WTC11 (cell line): ENCODE measurements at places on chromosomes 6 and 20.

DNA sequence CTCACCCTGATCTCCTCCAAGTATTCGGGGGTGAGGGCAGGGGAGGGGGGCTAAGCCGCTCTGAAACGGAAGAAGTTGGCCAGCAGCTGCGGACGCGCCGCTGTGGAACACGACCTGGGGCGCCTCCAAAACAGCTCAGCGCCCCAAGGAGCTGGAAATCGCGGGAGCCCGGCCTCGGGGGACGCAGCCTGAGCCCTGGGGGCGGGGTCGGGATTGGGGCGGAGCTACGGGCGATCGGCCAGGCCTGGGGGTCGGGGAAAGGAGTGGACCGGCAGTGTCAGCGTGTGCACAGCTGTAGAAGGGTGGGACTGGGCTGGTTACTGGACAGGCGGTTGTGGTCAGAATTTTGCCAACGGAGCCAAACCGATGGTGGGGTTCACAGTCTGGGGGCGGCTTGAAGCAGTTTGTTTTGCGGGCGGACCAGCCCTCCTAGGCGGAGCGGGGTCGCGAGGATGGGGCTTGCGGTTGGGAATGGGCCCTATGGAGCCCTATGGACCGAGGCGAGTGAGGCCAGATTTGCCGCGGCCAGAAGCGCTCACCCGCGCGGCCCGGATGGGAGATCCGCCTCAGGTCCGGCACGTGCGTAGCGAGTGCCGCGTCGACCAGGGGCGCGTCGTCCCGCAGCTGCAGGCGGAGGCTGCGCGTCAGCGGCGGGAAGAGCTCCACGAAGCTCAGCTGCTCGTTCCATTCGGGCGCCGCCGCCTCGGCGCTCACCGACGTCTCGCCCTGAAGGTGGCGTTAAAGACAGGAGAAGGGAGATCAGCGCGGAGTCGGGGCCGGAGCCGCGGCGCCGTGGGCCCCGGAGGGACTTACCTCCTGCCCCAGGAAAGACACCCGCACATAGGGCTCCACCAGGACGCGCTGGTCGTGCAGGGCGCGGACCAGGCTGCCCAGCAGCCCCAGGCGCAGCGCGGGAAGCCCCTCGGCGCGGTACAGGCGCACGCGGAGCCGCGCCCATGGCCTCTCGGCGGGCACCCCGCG, 14.3 kb upstream of the SPAG4 start:
- DNase-seq = peak; percentile 80

DNA sequence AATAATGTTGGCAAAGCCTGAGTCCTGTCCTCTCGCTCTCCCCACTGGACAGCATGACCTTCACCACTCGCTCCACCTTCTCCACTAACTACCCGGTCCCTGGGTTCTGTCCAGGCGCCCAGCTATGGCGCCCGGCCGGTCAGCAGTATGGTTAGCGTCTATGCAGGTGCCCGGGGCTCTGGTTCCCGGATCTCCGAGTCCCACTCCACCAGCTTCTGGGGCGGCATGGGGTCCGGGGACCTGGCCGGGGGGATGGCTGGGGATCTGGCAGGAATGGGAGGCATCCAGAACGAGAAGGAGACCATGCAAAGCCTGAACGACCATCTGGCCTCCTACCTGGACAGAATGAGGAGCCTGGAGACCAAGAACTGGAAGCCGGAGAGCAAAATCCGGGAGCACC, 20.5 kb downstream of the RNF114 start:
- DNase-seq = no peak

DNA sequence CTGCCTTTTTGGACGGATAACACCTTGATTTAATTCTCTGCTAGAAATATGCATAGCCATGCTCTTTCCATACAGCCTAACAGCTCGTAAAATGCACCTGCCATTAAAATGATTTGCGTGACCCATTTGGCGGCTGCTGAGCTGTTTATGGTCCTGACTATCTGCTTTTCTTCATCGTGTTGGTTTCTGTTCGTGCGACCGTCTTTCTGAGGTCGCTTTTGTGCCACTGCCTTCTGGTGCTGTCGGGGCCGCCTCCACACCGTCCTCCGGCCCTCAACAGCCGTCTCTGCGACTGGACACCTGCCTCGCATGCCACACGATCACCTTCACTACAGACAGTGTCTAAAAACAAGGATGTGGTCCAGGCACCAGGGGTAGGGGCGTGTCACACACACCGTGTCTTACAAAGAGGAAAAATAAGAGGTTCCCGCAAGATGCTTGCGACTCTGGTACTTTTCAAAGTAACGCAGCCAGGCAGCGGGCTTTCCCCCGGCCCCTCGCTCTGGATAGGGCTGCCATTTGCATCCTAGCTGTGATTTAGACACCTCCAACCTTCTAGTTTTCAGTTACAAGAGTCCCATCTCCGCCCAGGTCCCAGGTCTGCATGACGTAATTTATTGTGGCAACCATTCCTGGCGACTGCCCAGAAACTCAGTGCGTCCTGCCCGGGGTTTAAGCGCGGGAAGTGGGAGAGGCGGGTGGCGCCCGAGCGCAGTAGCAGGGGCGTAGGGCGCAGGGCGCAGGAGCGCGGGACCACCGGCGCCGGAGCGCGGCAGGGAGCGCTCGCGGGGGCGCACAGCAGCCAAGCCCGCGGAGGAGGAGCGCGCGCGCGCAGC, at the start of gene STMND1:
TSS of gene STMND1 (plus strand) at position 629 of the 836 bp plus-strand sequence. CDS start 208 bp downstream, outside the sequence.
- DNase-seq = peak; percentile 33

DNA sequence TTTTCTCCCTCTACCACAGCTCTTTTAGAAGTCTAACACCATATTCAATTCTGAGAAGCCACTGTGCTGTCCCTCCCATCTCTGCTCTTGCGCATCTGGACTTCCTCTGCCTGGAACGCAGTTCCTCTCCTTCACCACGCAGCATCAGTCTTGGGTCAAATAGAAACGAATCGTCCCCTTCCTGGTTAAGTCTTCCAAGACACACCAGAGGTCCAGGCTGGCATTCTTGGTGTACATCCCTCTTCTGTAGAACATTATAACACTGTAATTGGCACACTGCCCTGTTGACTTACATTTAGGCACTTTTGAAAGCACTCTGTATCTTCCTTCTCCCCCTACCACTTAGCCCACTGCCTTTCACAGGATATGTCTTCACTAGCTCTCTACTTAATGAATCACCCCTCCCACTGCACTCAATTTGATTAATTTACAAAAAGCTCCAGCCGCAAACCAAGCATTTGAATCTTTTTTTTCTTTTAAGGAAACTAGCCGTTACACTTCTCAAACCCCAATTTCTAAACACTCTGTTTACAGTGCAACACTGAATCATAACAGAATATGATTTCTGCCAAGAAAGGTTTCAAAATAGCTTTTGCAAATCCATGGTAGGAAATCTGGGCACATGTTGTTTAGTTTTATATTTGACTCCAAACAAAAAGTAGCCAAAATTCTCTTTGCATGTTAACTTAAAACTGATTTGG, 140.8 kb upstream of the CARMIL1 start:
- no peak for DNase-seq

- DNase-seq = no peak
Observed at GRCh38 chr20:41003143-41003935, 25.3 kb upstream of the TOP1 start.

DNA sequence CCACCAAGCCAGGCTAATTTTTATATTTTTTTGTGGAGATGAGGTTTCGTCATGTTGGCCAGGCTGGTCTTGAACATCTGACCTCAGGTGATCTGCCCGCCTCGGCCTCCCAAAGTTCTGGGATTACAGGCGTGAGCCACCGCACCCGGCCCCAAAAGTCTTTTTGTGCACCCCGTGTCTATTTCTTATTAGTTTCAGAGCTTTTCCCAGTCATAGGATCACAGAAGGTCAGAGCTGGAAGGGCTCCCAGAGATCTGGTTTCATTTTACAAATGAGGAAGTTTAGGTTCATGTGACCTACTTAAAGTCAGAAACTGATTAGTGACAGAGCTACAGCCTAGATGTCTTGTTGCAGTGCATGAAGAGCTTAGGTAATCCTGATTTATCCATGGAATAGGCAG, 1.6 kb upstream of the OGFRL1 start:
- no peak for DNase-seq

DNA sequence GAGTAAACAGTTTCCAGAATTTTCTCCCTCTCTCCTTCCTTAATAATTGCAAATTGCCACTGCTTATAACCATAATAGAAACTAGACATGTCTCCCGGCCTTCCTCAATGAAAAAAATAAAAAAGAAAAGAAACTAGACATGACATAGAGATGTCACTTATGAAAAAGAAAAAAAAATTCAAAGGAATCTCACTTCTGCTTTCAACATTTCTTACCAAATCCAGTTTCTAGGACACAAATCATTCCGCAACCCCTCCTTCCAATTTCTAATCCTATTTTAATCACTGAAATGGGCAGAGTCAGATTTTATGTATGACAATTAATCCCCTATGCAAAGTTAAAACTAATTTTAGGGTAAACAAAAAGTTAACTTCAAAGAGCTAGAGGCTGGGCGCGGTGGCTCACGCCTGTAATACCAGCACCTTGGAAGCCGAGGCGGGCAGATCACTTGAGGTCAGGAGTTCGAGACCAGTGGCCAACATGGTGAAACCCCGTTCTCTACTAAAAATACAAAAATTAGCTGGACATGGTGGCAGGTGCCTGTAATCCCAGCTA, 40.1 kb upstream of the EEF1A1 start:
- DNase-seq = no peak

DNA sequence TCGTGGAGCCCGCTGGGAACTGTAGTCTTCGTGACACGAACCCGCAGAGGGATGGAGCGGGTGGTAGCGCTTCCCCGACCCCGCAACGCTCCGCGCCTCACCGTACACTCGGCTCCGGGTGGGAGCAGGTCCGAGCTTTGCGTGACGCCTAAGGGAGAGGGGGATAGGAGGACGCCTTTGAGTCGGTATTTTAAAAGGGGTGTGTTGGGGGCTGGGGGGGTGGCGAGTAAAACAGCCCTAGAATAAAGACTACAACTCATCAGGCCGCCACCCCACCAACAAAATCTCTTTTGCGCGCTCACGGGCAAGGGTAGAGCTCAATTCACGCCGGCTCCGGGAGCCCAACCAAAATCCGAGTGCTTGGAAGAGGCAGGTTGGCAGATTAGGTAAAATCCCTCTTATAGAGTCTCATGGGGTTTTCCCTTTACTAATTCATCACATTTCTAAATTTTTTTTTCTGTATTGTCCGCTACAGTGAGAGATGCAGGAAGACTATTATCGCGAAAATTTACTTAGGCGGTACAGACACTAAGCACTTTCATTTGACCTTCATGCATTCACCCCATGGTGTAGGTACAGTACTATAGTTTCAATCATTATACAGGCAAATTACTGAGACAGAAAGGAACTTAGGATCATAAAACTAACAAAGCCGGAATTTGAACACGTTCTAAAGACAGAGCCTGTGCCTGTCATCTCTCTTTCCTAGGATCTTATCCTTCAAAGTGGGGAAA, 706 bp upstream of the SNX14 start:
- no peak for DNase-seq

DNA sequence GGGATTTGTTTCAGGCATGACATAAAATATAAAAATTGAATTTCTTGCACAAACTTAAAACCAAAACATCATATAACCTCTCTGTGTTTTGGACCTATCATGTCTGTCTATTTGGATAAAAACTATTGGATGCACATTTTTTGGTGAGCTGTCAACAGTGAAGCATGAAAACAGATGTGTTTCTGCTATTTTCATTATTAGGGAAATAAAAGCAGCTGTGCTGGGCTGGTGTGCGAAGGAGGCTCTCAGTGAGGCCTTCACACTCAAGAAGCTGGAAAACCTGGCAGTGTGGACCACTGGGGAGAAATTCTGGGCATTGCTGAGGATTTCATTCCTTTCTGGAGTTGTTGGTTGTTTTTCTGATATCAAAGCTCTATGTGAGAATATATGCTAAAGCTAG, 395.3 kb downstream of the GJA1 start:
- no peak for DNase-seq

DNA sequence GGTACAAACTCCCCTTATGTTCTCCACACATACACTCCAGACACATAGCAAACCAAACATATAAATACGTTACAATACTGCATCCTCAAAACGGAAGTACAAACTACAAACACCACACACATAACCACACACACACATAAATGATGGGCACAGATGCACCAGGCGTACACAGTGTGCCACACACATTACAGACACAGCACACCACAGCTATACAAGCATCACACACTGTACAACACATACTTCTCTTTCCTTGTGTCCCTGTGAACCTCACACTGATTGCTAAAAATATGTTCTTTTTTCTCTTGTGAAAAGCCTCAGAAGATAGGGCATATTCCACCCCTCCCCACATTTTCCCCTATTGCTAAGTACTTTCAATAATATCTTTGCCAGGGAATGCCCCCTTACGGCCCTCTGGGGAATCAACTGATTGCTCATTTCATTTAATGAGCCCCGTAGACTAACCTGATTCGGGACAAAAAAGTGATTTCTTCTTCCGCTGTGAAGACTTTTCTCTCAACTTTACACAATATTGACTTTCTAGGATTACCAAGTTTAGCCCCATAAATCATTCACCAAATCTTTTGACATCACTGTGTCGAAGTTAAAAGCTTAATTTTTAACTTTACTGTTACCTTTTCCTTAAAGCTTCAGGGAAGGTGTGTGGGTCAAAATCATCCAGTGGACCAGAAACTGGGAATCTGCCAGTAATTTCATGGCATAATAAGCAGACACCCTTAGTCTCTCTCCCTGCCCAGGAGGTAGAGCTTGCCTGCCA, at the start of gene SLC17A1:
TSS of gene SLC17A1 (minus strand) at position 521 of the 775 bp plus-strand sequence. CDS start 1,495 bp downstream, outside the sequence.
- DNase-seq = no peak

GRCh38 chr6:90035047-90035723, 140.9 kb downstream of the GJA10 start:
- DNase-seq = no peak

GRCh38 chr6:137145421-137145820, 28.0 kb downstream of the IL22RA2 start:
- DNase-seq = no peak

DNA sequence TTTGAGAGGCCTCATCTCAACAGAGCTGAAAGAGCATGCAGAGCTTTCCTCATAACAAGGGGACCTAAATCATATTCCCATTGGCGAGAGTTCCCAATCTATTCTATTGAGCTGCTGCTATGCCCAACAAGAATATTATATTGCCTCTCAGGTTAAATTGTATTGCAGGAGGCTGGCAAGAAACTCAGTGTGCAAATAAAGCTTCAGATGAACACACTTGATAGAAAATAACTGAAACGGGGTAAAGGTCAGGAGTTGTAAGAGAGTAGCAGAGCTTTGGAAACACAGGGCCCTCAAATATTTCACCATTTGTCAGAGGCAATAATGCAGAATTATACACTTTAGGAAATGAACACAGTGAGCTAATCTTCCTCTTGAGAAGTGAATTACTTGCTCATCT, 364.3 kb upstream of the SPTLC3 start:
- no peak for DNase-seq

DNA sequence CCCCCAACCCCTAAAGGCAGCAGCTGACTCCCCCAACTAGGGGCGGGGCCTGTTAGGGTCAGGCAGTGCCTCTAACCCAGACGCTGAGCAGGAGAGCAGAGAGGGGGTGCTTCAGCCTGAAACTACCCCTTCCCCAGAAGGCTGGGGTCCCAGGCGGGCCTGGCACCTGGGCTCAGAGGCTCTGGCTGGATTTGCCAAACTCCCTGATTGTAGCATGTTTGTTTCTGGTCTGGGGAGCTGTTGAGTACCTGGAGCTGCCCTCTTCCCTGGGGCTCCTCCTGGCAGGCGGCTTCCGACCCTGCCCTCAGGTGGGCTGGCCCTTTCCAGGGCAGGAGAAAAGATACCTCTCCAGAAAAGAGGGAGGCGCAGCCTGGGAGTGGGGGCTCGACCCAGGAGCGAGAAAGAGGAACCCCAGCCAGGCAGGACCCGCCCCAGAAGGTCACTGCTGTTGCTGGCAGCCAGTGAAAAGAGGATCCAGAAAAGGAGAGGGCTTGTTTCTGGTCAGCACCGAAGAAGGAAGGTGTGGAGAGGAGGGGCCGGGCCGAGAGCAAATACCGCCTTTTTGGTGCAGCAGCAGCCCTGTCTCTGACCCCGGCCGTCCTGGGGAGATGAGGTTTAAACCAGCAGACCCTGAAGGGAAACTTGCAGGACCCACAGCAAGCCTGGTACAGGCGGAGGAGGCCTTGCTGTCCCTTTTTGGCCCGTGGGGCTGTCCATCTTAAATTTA, 810 bp upstream of the ABHD16B start:
- DNase-seq = no peak
